ENCODE measurements at places on chromosomes 11 and 22. TPM values are rescaled to one million over a fixed set of nuclear protein-coding genes. Genes with fewer than 3 reads are reported as not detected.

DNA sequence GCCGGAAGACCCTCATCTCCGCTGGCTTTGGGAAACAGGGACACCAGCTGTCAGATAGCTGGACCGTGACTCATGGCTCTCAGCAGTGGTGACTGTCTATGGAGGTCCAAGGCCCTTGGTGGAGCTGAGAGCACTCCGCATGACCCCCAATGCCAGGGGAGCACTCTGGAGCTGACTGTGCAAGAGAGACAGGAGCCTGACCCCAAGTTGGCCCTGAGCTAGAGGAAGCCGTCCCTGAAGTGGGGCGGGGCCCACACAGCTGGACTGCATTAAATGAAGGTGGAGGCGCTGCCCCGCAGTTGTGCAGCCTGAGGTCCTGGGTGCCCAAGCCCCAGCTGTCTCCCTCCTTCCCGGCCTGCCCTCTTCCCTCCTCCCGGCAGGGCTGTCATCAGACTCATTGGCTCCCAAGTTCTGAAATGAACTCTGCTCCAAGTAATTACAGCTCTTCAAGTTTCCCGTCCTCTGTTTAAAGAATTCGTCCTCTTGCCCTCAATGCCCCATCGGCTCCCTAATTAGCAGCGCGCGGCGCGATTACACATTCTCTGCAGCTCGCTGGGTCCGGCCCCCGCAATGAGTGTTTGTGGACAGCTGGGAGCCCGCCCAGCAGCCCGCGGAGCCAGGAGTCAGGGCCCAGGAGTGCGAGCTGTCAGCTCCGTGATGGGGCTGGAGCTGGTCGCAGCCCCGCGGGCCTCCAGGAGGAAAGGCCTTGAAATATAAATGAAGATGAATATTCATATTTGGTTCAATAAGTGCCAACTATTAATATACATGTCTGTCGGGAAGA, 93.2 kb upstream of the LMO1 start:
- H3K4me3 ChIP-seq: no peak overlapping the region
- DNase-seq: no peak
- peaks cover 5% of the 10 kb centered on the region for H3K4me1 ChIP-seq
- no peaks in the 10 kb centered on the region for H3K27me3 ChIP-seq

- no peak for DNase-seq
- H3K36me3 ChIP-seq: no peaks in the 10 kb centered on the region
- H3K4me3 ChIP-seq: no peak overlapping the region
- no peaks in the 10 kb centered on the region for H3K4me1 ChIP-seq
- H3K27ac ChIP-seq: no peak overlapping the region
Observed at GRCh38 chr11:58782066-58782465, 50.3 kb upstream of the GLYAT start.

GRCh38 chr22:50525104-50525857, at the start of gene SCO2:
TSS of gene SCO2 (minus strand) at chr22:50525598. CDS start at chr22:50524411, 1,187 bp downstream.
- peaks cover 14% of the 10 kb centered on the region for H3K4me1 ChIP-seq
- H3K36me3 ChIP-seq: no peaks in the 10 kb centered on the region
- no peaks in the 10 kb centered on the region for H3K27me3 ChIP-seq
- peak; percentile 98 for DNase-seq

DNA sequence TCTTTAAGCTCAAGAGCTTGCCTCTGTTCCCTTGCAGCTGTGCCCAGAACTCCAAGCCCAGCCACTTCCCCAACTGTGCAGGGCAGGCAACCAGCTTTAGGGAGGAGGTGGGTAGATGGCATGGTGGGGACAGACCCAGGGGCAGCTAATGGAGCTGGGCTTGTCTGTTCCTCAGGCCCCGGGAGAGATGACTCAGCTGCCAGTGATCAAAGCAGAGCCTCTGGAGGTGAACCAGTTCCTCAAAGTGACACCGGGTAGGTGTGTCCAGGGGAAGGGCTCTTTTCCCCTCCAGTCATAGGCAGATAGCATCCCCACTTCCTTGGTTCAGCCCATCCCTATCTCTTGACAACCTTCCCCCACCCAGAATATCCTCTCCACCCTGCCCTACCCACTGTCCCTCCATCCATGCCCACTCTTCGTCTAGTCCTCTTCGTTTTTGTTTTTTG, 32.4 kb downstream of the CREB3L1 start:
- no peak overlapping the region for H3K27ac ChIP-seq
- peaks cover 8% of the 10 kb centered on the region for H3K4me1 ChIP-seq
- no peaks in the 10 kb centered on the region for H3K36me3 ChIP-seq
- H3K27me3 ChIP-seq: no peaks in the 10 kb centered on the region
- no peak overlapping the region for H3K4me3 ChIP-seq

DNA sequence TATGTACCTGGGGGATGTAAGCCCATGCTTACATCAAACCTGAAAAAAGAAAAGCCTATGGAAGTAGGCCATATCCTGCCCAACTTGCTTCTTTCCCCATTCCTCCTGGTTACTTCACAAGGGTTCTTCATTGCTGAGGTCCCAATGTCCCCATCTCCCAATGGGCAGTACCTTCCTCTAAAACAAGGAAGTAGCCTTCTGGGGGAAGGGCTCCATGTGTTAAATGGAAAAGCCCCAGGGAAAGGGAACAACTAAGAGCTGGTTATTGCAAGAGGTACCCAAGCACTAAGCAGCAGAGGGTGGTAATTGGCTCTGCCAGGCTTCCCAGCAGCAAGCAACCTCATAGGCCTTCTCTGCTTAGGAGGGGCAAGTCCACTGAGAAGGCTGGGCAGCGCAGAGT, 11.3 kb downstream of the TMEM216 start:
- no peak for DNase-seq
- no peaks in the 10 kb centered on the region for H3K4me1 ChIP-seq
- no peak overlapping the region for H3K27ac ChIP-seq
- no peaks in the 10 kb centered on the region for H3K27me3 ChIP-seq
- no peaks in the 10 kb centered on the region for H3K36me3 ChIP-seq
- no peak overlapping the region for H3K4me3 ChIP-seq

DNA sequence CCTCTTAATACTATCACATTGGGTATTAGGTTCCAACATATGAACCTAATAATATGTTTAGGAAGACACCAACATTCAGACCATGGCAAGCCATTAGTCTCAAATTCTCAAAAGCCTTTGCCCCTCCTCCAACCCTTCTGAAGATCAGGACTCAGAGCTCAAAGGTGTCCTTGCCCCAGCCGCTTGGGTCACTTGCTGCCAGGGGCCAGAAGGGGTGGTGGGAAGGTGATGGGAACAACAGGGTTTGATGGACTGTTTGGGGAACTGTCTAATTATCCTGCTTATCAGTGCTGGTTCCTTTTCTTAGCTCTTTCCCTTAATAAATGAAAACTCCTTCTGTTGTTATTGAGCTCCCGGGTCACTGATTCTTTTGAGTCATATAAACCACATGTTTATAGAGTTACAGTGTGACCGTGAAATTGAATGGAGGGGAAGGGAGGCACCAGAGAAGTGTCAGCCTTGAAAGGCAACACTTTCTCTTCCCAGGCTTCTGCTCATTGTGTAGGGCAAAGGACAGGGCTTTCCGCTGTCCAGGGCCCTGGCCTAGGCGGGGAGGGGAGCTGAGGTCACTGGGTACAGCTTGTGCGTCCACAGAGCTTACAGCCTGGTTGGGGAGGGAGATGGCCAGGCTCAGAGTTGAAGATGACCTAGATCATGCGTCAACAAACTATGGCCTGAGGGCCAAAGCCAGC, 105.1 kb downstream of the FBXO7 start:
- no peaks in the 10 kb centered on the region for H3K4me1 ChIP-seq
- DNase-seq: no peak
- no peaks in the 10 kb centered on the region for H3K27me3 ChIP-seq
- no peak overlapping the region for H3K4me3 ChIP-seq
- no peaks in the 10 kb centered on the region for H3K36me3 ChIP-seq
- H3K27ac ChIP-seq: no peak overlapping the region

DNA sequence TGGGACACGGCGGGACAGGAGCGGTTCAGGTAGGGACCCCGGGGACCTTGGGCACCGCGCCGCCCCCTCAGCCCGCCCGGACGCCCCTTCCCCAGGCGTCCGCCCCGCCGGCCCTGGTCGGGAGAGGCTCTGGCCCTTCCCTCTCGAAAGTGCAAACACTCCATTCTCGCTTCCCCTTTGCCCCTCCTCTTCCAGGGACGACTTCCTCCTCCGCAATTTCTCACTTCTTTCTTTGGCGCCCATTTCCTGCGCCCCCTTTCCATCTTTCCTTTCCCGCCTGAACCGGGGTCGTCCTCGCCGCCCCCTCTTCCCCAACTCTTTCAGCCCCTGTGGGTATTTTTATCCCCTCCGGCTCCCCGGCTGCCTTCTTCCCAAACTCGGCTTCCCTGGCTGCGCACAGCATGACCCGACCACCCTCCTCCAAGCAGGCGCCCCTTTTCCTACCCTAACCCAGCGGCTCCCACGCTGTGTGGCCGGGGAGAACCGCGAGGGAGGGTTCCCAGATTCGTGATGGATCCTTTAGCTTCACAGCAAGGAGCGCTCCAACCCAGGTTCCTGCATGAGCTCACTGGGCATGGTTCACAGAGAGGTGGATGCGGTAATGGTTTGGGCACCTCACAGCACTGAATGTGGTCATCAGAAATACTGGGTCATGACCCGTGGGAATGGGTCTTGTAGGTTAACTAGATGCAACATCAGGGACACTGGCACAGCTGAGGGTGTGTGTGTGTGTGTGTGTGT, 689 bp downstream of the RAB39A start:
- peak overlapping the region; percentile 21 for H3K4me3 ChIP-seq
- peaks cover 33% of the 10 kb centered on the region for H3K27me3 ChIP-seq

- no peaks in the 10 kb centered on the region for H3K36me3 ChIP-seq
- H3K27ac ChIP-seq: no peak overlapping the region
- H3K27me3 ChIP-seq: no peaks in the 10 kb centered on the region
- no peak overlapping the region for H3K4me3 ChIP-seq
Observed at GRCh38 chr11:122714484-122714883, 59.0 kb downstream of the UBASH3B start.

DNA sequence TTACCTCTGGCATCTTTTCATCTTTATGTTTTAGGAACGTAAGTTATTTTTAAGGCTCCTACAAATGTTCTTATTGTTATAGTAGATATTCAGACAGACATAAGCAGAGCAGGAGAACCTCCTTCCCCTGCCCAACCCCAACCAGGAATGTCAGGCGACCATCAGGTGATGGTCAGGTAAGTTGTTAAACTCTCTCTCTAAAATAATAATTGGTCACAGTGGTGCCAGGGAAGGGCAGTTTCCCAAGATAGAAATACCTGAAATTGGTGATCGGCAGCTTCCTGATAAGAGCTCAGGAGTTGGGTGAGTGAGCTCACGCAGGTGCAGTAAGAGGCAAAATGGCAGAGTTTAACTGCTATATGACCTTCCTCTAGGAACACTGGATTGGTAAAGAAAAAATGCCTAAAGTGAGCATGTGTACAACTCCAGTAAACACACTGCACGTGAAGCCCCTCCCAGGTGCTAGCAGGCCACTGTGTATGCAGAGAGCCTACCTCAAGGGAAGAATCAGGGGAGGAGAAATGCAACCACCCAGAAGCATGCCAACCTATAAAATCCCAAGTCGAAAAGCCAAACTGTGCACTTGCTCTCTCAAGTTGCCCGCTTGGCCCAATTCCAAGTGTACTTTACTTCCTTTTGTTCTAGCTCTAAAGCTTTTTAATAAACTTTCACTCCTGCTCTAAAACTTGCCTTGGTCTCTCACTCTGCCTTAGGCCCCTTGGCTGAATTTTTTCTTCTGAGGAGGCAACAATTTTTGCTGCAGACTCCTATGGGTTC, 273.9 kb downstream of the SBF2 start:
- peaks cover 11% of the 10 kb centered on the region for H3K4me1 ChIP-seq
- no peak overlapping the region for H3K4me3 ChIP-seq
- no peaks in the 10 kb centered on the region for H3K27me3 ChIP-seq
- H3K36me3 ChIP-seq: no peaks in the 10 kb centered on the region
- DNase-seq: peak; percentile 41

DNA sequence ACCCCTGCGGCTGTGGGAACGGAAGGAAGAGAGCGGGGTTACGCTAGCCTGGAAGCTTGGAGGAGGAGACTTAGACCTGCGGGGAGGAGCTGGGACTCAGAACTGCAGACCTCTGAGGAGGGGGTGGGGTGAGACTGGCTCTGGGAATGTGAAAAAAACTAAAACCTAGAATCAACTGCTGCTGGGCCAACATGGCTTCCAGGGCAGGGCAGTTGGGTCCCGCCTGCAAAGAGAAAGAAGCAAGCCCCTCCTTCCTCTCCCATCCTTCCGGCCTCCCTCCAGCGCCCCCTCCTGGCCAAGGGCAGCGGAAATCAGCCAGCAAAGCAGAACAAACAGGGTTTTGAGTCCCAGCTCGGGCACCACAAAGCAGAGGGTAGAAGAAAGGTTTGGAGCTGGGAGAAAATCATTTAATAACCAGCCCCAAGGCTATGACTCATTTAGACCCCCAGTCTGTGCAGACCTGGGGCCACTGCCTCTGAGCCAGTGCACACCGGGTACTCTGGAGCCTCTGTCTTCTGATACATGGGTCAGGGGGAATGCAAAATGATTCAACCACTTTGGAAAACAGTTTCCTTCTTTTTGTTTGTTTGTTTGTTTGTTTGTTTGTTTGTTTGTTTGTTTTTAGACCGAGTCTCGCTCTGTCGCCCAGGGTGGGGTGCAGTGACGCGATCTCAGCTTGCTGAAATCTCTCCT, 7.3 kb upstream of the NCF4 start:
- H3K27me3 ChIP-seq: peaks cover 8% of the 10 kb centered on the region
- no peaks in the 10 kb centered on the region for H3K4me1 ChIP-seq
- H3K36me3 ChIP-seq: no peaks in the 10 kb centered on the region
- H3K27ac ChIP-seq: no peak overlapping the region
- no peak overlapping the region for H3K4me3 ChIP-seq

- H3K4me1 ChIP-seq: no peaks in the 10 kb centered on the region
- no peak overlapping the region for H3K4me3 ChIP-seq
- no peak for DNase-seq
- H3K36me3 ChIP-seq: no peaks in the 10 kb centered on the region
Observed at GRCh38 chr11:112748252-112748651, 213.0 kb upstream of the NCAM1 start.

DNA sequence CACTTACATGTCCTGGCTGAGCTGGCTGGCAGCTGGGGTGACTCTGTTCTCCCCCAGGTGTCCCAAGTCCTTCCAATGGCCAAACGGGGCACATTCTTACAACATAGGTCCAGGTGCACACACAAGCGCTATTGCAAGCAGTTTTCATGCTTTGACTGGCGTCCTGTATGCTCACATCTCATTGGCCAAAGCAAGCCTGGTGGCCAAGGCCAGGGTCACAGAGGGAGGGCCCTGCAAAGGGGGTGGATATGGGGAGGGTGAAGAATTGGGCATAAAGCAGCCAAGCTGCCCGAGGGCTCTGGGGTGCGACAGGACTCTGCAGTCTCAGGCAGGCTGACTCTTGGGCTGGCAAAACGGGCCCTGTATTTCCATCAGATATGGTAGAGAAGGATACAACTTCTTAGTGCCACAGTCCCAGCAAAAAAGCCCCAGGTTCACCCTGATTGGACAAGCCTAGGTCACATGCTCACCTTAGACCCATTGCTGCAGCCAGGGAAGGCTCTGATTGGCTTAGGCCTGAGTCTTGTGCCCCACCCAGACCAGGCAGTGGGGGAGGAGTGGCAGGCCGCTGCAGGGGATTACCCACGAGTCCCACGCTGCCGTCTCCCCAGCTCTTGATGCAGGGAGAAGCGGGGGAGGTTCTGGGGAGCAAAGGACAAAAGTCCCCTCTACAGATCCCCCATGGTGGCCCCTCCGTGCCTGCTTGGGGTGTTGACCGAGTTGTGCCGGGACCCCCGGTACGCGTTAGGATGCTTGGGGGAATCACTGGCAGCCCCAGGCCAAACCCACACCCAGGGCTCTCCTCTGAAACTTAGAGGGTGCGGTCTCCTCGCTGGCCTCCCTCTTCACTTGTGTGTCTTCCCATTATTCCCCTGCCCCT, 110.8 kb downstream of the ARHGAP8 start:
- DNase-seq: no peak
- no peaks in the 10 kb centered on the region for H3K36me3 ChIP-seq
- H3K4me1 ChIP-seq: no peaks in the 10 kb centered on the region
- no peak overlapping the region for H3K27ac ChIP-seq
- no peaks in the 10 kb centered on the region for H3K27me3 ChIP-seq
- H3K4me3 ChIP-seq: no peak overlapping the region

PATE4 gene
- not detected for total RNA-seq

SDF2L1 gene
- 39.5 TPM for total RNA-seq
